ENCODE measurements at places on chromosomes 6 and 20.

GRCh38 chr20:58692579-58693225, at the start of gene NPEPL1:
Gene NPEPL1 (plus strand): TSS chr20:58692800. CDS start chr20:58692901, 101 bp downstream.
- DNase-seq = peak; percentile 75

GRCh38 chr20:35238170-35238569, 11.7 kb downstream of the MMP24 start:
- no peak for DNase-seq

GRCh38 chr20:21808863-21809664, 103.6 kb downstream of the PAX1 start:
- peak; percentile 40 for DNase-seq

- DNase-seq = no peak
Measured at GRCh38 chr6:56764081-56764566, 121.4 kb upstream of the DST start.

GRCh38 chr20:62313460-62314338, 10.9 kb downstream of the ADRM1 start:
- no peak for DNase-seq

- no peak for DNase-seq
Measured at GRCh38 chr6:30073489-30074235, 1.9 kb downstream of the RNF39 start.

DNA sequence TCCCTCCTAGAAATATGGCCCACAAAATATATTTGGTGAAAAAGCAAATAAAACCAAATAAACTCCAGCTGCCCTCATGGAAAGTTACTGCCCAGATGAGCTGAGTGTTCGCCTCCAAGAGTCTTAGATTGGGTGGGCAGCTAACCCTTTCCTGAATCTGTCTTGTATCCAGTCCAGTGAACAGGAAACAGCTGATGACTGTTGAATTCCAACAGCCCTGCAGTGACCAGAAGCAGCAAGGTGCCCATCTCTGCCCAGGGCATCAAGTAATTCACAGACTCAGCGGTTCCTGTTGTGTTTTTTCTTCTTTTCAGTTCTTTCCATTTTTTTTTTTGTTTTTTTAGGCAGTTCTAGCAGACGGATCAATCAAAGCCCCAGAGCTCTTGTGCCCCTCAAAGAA, 199.2 kb downstream of the UBE3D start:
- no peak for DNase-seq

DNA sequence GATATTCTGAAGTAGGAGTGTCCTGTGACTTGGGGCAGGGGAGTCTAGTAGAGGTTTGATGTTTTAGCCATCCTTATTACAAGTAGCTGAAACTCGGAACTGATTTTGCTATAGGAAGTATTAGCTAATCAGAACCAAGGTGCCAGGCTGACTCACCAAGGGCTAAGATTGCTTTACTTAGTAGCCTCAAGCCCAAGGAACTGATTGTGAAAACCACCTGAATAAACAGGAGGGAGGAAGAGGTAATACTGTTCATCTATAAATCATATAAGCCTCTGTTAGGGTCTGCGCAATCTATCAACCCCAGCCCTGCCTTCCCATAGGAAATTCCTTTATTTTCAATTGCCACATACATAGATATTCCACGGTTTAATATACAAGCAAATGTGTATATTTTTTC, 54.4 kb downstream of the GNAS start:
- DNase-seq = no peak

DNA sequence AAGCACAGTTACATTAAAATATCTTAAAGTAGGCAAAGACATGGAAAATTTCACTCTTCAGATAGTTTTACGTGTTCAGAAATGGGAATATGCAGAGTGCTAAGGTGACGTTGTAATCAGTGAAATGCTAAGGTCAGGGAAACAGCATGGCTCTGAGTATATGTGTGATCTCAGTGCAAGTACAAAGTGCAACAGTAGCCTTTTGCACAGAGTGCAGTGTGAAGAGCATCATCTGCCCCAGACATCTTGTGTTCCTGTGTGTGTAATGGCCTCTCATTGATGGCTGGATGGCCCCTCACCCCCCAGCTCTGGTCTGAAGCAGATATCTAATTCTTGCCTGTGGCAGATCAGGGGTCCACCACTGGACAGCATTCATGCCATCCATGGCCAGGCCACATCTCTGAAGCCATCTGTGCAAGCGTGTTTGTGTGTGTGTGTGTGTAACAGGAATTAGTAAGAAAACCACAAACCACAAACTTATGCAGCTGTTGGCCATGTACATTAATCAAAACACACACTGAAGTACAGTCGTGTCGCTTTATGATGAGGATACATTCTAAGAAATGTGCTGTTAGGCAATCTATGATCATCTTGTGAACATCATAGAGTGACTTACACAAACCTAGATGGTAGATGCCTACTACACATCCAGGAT, 165.1 kb downstream of the RALGAPA2 start:
- no peak for DNase-seq

DNA sequence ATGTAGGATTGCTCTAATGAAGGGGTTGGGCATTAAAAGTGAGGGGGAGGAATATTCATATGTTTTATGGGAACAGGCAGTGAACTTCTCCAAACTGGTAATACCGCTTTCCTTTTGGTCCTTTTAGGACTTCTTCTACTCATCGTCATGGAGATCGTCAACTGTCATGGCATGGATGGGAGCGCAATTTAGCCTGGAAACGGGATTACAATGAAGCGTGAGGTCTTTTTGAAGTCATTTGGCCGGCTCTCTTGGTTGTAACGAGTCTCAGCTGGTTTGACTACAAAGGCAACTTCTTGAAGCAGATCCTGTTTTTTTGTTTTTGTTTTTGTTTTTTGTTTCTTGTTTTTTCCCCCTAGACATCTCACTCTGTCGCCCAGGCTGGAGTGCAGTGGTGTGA, 1.4 kb upstream of the HLA-E start:
- DNase-seq = no peak

GRCh38 chr6:12882761-12883290, 166.3 kb downstream of the PHACTR1 start:
- DNase-seq = no peak

- no peak for DNase-seq
Measured at GRCh38 chr6:42947950-42948349, 12.6 kb upstream of the GNMT start.

- DNase-seq = no peak
Measured at GRCh38 chr6:143110572-143110971, 49.9 kb downstream of the AIG1 start.

DNA sequence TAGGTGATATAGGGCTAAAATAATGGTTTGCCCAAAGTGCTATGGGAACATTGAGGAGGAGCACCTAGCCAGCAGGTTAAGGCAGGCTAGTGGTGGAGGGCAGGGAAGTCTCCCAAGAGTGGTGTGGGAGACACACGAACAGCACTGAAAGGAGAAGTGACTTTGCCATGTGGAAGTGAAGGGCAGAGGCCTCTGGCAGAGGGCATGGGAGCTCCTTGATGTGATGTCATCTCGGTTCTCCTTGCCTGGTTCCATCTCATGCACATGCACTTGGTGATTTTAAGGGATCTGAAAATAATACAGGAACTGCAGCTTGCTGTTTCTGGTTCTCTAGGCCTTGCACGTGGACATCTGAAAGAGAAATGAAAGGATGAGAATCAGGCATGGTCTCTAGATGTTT, 4.7 kb upstream of the MAP3K4 start:
- DNase-seq = no peak

DNA sequence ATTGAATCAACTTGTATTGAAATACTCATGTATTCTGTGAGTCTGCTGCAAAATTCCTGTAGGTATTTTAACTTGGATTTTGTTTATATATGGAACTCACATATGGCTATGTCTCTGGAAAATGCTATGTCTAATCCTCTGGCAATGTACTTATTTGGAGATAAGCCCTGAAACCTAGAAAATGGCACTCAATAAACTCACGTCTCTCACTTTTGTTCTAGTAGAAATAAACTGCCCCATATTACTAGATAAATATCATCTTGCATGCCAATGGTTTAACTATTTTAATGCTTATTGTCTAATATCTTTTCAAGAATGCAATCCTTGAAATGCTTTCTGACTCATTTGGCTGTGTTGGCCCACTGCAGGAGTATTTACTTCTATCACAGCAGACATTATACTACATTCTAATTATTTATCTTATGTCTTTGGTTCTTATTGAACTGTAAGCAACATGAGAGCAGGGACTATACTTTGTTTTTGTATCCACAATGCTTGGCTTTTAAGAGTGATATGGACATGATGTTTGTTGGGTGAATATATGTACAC, 292.2 kb upstream of the RSPO3 start:
- no peak for DNase-seq

DNA sequence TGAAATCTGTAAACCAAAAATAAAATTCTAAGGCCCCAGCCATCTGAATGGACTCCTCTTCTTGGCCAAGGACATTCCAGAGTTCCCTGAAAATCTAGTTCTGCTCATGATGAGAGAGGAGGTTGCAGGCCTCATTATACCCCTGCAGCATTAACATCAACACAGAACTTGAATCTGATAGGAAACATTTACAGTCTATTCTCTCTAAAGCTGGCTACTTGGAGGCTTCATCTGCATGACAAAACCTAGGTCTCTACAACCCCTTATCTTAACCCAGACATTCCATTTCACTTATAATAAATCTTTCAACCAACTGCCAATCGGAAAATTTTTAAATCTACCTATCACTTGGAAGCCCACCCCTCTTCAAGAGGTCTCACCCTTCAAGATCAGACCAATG, 15.7 kb downstream of the RTN4IP1 start:
- DNase-seq = no peak

DNA sequence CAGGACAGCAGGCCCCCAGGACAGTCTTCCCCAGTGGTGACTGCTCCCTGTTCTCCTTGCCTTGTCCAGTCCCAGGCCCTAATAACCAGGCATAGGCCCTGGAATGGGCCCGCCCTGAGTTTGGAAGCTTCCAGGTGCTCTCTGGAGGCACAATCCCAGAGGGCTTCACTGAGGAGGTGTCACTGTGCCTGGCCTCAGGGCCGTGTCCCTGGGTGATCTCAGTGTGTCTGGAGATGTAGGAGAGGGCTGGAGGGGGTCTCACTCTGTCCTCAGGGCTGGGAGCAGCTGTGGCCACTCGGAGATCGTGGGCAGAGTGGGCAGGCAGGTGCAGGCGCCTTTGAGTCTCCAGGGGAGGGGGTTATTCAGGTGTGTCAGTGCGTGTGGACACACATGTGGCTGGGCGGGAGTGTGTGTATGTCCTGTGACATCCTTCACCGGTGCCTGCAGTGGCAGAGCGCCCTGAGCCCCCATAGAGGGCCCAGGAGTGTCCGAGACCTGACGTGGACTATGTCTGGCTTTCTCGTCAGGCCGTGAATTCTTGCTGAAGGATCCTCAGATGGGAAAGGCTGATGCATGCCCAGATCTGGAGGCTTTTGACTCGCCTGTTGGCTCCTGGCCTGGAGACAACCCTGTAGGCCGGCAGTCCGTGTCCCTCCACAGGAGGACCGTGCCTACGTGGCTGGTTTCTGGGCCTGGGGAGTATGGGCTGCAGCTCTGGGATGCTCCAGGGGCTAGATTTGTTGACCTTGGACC, 5.5 kb upstream of the NPBWR2 start:
- peak; percentile 4 for DNase-seq

GRCh38 chr20:12237772-12238171, 320.1 kb downstream of the BTBD3 start:
- DNase-seq = peak; percentile 21

DNA sequence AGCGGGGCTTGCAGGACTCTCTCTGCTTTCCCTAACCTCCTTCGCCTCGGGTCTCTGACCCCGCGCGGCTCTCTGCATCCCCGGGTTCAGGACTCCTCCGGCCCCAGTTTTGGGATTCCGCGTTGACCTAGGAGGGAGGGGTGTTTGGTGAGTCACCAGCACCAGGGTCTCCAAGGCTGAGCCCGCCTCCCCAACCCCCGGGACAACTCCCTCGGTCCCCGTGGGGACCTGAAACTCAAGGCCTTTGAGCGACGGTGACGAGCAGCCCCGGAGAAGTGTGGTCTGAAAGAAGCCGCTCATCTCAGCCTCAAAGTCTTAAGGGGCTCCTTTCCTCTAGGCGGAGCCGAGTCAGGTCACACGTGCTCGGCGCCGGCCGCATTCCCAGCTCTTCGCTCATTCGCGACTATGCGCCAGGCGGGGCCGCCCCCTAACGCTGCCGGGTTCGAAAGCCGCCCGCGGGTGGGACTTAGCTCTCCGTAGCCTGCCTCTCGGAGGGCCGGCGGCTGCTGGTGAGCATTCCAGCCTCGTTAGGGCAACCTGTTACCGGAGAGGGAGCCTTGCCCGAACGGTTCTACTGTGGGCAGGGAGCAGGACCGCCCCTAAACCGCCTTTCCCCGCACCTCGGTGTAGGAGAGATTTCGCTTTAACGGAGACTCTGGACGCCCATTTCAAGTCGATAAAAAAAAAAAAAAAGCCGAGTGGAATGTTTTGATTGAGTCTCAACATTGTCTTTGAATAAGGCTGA, 3.0 kb upstream of the PRDM13 start:
- no peak for DNase-seq

DNA sequence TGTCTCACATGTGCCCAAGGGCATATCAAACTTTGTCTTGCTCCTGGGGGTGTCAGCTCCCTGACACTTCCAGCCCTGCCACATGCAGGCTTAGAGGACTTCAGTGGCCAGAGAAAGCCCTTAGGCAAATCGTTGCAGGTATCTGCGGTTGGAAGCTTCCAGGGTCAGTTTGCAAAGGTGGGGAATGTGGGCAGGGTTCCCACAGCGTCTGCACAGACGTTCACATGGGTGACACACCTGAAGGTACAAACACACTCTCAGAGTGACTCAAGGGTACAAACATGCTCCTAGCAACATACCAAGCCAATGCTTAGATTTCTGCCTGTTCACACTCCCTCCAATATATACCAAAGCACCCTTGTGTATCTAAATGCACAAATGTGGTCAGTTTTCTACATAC, 30.0 kb downstream of the VSTM2L start:
- DNase-seq = no peak

GRCh38 chr6:139708337-139709199, 334.1 kb upstream of the CITED2 start:
- no peak for DNase-seq

DNA sequence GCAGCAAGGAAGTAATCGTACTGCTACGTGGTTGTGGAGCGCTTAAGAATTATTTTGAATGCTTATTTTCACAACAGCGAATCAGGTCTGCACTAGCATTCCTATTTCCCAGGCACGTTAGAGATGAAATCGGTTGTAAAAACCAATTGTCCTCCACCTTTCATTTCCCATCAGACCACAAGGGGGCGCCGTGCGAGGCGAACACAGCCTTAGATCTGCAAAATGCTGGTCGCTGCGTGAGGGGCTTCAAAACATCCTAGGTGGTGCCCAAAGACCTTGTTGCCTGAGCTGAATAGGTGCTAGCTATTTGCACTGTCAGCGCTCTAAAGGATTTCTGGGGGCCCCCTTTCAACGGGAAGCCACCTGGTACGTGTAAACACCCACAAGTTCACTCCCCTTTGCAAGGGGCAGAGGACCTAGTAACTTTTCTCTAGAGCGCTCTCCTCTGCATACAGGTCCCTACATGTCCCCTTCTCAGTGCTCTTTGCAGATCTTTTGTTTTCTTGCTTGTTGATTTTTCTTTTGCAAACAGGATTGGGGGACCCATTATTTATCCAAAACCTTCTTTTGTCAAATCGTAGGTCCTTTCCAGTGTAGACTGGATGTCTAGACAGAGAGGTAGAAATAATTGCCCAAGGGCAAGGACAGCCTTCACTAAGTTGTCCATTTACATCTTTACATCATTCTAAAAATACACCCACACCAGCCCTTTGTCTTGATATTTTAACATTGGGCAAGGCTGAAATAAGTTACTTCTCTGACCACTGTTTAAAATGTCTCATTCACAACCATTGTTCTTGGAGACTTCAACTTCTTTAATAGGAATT, 59.8 kb downstream of the NEDD9 start:
- peak; percentile 68 for DNase-seq

GRCh38 chr20:62367136-62367632, at the start of gene LAMA5:
Gene LAMA5 (minus strand): TSS chr20:62367312. CDS start chr20:62367245, 67 bp downstream.
- DNase-seq = peak; percentile 72

- DNase-seq = peak; percentile 60
Measured at GRCh38 chr6:32255199-32256153, 31.6 kb upstream of the NOTCH4 start.

Data from left ventricle myocardium inferior (tissue), 1 donor.